Adrenal gland (tissue), 19 donors: ENCODE measurements at places on chromosomes 11 and 22. TPM values are rescaled to one million over a fixed set of nuclear protein-coding genes. Genes with fewer than 3 reads are reported as not detected.

GRCh38 chr11:46338988-46339666 lies 8.1 kb upstream of the DGKZ start:
- no peak overlapping the region for H3K4me3 ChIP-seq
- peaks cover 23% of the 10 kb centered on the region for H3K4me1 ChIP-seq
- no peak for DNase-seq
- no peaks in the 10 kb centered on the region for H3K36me3 ChIP-seq
- H3K27ac ChIP-seq, result peak overlapping the region; percentile 70
- H3K27me3 ChIP-seq, result peaks cover 2% of the 10 kb centered on the region

DNA sequence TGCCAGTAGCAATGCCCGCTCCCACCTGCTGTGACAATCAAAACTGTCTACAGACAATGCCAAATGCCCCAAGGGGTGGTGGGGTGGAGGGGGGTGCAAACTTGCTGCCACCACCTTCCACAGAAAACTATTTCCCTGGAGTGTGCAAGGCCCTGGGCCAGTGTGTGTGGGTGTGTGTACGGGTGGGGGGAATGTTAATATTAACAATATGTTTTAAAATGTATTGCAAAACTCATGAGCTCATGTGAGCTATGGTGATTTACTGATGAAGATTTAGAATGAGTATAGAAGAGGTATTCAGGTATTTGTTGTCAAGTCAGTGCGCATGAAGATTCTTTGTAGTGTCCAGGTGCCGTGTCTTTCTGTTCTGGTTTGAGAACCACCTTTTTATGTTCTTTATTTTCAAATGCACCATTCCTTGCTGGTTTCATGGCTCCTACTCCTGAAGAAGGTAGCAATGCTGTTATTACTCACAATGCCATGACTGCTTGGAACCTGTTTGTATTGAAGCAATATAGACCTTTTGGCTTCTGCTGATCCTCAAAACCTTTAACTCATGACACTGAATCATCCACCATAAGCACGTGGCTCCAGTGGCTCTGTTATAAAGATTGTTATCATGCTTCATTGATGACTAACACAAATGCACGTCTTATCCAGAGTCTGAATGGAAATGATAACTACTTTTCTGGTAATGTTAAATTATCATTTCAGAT lies 29.9 kb upstream of the AQP11 start:
- DNase-seq, result peak; percentile 77
- no peaks in the 10 kb centered on the region for H3K4me1 ChIP-seq
- H3K27ac ChIP-seq, result peak overlapping the region; percentile 44
- H3K27me3 ChIP-seq, result no peaks in the 10 kb centered on the region
- no peaks in the 10 kb centered on the region for H3K36me3 ChIP-seq
- H3K4me3 ChIP-seq, result no peak overlapping the region

- H3K4me3 ChIP-seq, result no peak overlapping the region
- H3K27me3 ChIP-seq, result no peaks in the 10 kb centered on the region
- no peaks in the 10 kb centered on the region for H3K36me3 ChIP-seq
- no peaks in the 10 kb centered on the region for H3K4me1 ChIP-seq
- H3K27ac ChIP-seq, result no peak overlapping the region
- DNase-seq, result no peak
These were observed 7.6 kb downstream of the NECTIN1 start for GRCh38 chr11:119721129-119722120.

GRCh38 chr11:35826006-35826405 lies 117.9 kb upstream of the LDLRAD3 start:
- H3K36me3 ChIP-seq, result no peaks in the 10 kb centered on the region
- H3K4me3 ChIP-seq, result no peak overlapping the region
- H3K27me3 ChIP-seq, result no peaks in the 10 kb centered on the region
- DNase-seq, result no peak

DNA sequence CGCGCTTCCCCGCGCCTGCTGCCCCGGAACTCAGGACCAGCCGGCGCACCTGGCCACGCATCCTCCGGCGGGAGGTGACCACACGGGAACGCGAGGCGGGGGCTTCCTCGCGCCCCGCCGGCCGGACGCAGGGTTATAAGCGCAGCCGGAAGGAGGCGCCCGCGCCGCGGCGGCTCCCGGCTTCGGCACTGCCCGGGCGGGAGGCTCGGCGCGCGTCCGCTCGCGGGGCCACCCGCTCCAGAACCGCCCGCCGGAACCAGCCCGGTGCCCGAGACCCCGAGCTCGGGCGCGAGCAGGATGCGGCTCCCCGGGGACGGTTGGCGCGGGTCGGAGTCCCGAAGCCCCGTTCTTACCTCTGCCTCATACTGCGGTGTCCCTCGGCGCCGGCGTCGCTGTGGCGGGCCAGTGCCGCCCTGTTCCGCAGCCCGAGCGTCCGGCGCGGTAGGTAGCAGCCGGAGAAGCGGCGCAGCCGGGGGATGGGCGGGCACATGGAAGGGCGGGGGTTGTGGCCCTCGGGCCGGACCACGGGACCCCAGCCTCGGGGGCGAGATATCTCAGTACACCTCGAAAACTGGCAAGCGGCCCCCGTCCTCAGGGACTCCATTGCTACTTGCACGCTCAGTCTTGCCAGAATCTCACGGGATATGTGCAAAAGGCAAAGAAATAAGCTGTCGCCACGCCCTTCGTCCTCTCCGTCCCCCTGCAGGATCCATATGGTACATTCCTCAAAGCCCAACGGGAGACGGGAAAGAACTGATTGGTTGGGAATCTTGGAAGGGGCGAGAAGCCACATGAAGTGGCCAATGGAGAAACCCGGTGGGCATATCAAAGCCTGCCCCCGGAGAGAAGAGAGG lies 23.1 kb downstream of the MICAL3 start:
- peak overlapping the region; percentile 98 for H3K4me3 ChIP-seq
- no peaks in the 10 kb centered on the region for H3K27me3 ChIP-seq
- H3K27ac ChIP-seq, result peak overlapping the region; percentile 40

DNA sequence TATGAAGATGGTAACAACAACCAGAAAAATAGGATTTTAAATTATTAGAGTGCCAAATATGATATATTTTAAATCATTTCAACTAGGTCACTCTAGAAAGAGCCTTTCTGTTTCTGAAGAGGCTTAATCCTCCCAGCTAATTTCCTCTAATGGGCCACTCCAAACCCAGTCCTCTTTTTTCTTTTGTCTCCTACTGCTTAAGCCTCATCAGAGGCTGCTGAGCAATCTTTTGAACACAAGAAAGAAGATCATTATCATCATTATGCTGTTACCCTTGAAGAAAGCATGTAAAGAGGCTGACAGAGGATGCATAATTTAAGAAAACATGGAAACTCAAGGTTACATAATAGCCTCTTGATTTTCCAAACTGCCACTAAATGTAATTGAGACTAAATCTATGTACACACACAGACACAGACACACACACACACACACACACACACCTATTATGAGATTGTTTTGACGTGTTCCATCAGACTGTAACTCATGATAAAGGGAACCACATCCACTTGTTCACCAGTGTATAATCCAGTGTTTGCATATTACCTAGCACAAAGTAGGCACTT lies 519.6 kb downstream of the METTL15 start:
- H3K36me3 ChIP-seq, result no peaks in the 10 kb centered on the region
- no peak overlapping the region for H3K4me3 ChIP-seq
- H3K27ac ChIP-seq, result no peak overlapping the region
- no peaks in the 10 kb centered on the region for H3K27me3 ChIP-seq
- no peak for DNase-seq

GRCh38 chr11:35785287-35786167 lies 123.0 kb downstream of the TRIM44 start:
- H3K4me1 ChIP-seq, result peaks cover 10% of the 10 kb centered on the region
- H3K4me3 ChIP-seq, result no peak overlapping the region
- H3K27ac ChIP-seq, result no peak overlapping the region
- no peaks in the 10 kb centered on the region for H3K36me3 ChIP-seq
- H3K27me3 ChIP-seq, result no peaks in the 10 kb centered on the region

DNA sequence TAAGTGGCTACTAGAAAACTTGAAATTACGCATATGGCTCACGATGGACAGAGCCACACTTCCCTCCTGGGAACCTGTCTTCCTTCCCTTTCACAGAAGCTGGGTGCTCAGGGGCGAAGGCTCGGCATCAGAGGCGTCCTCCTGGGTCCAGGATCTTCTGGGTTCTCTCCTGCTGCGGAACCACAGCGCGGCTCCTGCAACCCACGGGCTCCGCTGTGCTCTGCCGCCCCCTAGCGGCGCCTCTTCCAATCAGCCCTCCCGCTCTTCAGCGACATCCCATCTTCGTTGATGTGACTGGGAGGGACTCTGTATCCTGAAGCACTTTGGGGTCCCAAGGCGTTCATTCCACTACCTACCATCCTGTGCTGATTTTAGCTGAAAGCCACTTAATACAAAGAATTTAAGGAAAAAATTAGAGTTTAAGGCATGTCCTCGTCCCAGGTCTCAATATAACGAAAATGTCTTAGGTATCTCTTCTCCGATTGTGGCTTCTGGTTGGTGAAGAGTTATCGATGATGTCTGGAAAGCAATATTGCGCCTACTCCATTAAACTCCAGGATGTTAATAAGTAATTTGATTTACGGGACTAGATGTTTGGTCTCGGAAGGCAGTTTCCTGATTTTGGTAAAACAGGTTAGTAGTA lies 14.8 kb upstream of the RPS3 start:
- H3K27me3 ChIP-seq, result no peaks in the 10 kb centered on the region
- no peak overlapping the region for H3K4me3 ChIP-seq
- peak; percentile 79 for DNase-seq
- peaks cover 3% of the 10 kb centered on the region for H3K4me1 ChIP-seq
- no peak overlapping the region for H3K27ac ChIP-seq

DNA sequence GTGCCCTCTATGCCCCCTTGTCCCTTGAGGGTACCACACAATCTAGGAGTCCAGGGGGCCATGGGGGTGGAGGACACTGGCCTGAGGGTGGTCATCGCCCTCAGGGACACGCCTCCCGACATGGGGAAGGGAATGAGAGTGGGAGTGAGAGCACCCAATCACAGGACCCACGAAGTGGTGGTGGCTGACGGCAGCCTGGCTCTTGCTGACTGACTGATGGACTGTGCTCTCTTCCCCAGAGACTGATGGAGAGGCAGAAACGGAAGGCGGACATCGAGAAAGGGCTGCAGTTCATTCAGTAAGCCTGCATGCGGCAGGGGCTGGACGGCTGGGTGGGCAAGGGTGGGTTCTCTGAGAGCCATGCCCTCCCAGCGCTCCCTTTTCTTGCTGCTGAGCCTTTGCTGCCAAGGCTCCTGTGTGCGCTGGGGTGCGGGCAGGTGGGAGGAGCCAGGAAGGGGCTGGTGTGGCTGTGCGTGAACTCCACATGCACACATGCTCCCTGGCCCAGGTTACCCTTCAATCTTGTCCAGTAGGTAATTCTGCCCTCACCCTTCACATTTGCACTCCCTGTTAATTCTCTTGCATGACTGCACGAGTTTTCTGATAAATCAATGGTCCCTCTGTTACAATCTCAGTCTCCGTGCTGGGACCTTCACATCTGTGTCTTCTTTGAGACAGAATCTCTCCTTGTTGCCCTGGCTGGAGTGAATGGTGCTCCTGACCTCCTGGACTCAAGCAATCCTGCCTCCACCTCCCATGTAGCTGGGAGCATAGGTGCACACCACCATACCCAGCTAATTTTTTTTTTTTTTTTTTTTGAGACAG lies 19.3 kb downstream of the ZC3H7B start:
- no peaks in the 10 kb centered on the region for H3K36me3 ChIP-seq
- H3K4me3 ChIP-seq, result no peak overlapping the region
- DNase-seq, result no peak
- H3K27me3 ChIP-seq, result no peaks in the 10 kb centered on the region

GRCh38 chr22:39928536-39929520 lies 27.9 kb downstream of the GRAP2 start:
- H3K36me3 ChIP-seq, result no peaks in the 10 kb centered on the region
- H3K4me3 ChIP-seq, result no peak overlapping the region
- no peak overlapping the region for H3K27ac ChIP-seq
- peaks cover 26% of the 10 kb centered on the region for H3K27me3 ChIP-seq
- H3K4me1 ChIP-seq, result no peaks in the 10 kb centered on the region

The RGL4 gene
- total RNA-seq, result not detected

The CYB5R2 gene
- 2.5 TPM for total RNA-seq
